ENCODE measurements at places on chromosomes 12 and 14. TPM values are rescaled to one million over a fixed set of nuclear protein-coding genes. Genes with fewer than 3 reads are reported as not detected.

GRCh38 chr12:49897276-49897675 lies 6.4 kb downstream of the FAIM2 start:
- no peak for DNase-seq

DNA sequence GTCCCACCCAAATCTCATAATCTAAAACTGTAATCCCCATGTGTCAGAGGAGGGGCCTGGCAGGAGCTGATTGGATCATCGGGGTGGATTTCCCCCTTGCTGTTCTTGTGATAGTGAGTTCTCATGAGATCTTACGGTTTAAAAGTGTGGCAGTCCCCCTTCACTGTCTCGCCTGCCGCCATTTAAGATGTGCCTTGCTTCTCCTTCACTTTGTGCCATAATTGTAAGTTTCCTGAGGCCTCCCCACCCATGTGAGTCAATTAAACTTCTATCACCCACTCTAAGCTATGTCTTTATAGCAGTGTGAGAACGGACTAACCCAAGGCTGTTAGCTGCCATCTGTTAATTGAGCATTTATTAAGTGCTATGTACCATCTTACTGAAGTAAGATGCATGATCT lies 105.1 kb downstream of the PTPN11 start:
- no peak for DNase-seq

Gene TOMM20L
- not detected for total RNA-seq

GRCh38 chr14:95059126-95059525 lies 98.2 kb downstream of the DICER1 start:
- DNase-seq = no peak

Gene C12orf50
- total RNA-seq = 0.12 TPM

- DNase-seq = no peak
These were observed 79.6 kb downstream of the OTX2 start for GRCh38 chr14:56730538-56731145.

DNA sequence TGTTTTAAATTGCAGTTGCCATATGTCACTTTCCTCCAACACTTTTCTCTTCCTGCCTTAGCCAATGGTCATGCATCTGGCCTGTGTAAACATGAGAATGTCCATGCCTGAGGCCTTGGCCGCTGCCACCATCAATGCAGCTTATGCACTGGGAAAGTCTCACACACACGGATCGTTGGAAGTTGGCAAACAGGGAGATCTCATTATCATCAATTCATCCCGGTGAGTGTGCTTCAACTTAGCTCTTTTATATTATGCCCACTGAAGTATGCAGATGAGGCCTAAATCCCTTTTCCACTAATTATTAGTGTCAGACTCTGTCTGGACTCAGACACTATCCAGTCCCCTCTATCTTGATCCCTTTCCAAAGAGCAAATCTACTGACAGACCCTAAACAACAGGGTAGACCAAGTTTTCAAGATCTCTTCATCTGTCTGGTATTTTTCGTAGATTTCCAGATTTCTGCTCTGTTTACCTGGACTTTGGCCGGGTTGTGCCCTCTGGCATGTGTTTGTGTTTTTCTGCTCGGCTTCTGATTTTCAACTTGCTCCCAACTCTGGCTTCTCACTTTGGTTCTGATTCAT lies 23.2 kb downstream of the AMDHD1 start:
- no peak for DNase-seq

Gene MIPOL1
- total RNA-seq = 12.3 TPM

- no peak for DNase-seq
These were observed 2.8 kb downstream of the KLRC4 start for GRCh38 chr12:10406725-10407124.

GRCh38 chr12:6970096-6970527 lies 352 bp downstream of the PHB2 start:
- no peak for DNase-seq

Gene SIX4
- 2.5 TPM for total RNA-seq

GRCh38 chr12:4957761-4958160 lies 48.1 kb downstream of the KCNA1 start:
- no peak for DNase-seq

- DNase-seq = no peak
These were observed 8.3 kb upstream of the GNS start for GRCh38 chr12:64767495-64767894.

GRCh38 chr14:50530794-50531365 lies 1.5 kb downstream of the MAP4K5 start:
- no peak for DNase-seq

Gene NELL2
- 12.5 TPM for total RNA-seq

Gene CCDC175
- total RNA-seq = 0.58 TPM

Gene ADSS1
- 49.3 TPM for total RNA-seq

- no peak for DNase-seq
These were observed 673.2 kb downstream of the RERGL start for GRCh38 chr12:17416748-17417147.

Gene C3AR1
- 20.5 TPM for total RNA-seq

Gene C12orf42
- total RNA-seq = not detected

Gene ALDH2
- 259 TPM for total RNA-seq

DNA sequence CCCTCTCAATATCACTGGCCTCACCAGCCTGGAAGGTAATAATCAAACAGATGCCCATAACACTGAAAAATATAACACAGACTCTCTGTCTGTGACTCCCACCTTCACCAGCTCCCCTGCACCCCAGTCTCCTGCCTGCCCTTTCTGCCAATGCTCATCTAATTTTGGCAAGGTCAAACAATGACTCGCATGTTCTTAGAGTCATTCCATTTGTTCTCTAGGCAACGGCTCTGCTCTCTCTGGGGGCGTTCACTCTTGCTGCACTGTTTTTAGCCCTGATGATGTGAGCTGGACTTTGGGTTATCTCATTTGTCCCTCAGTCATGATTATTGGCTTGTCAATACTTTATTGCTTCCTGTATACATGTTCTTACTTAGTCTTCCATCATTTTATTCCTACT lies 691.8 kb downstream of the FLRT2 start:
- DNase-seq = no peak

Gene TAS2R20
- 0.89 TPM for total RNA-seq

Gene MORN3
- 0.69 TPM for total RNA-seq

Gene SPTSSA
- total RNA-seq = 32.7 TPM

GRCh38 chr12:109752117-109753053 lies 38.8 kb downstream of the FAM222A start:
- DNase-seq = no peak

- no peak for DNase-seq
These were observed 1.4 kb downstream of the MEG3 start for GRCh38 chr14:100827101-100828021.

GRCh38 chr12:92566448-92567019 lies 136.3 kb upstream of the PLEKHG7 start:
- DNase-seq = no peak

DNA sequence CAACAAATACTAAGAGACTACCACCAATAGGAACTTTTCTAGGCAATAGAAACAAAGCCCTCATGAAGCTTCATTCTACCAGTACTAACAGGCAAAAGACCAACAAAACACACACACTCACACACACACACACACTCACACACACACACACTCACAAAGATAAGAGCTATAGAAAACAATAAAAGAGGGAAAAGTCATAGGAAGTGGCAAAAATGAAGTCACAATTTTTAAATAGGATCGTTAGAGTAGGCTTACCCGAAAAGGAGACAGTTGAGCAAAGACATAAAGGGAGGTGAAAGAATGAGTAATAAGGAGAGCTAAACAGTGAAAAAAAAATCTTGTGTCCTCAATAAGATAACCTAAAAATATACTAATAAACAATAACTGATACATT lies 66.5 kb downstream of the C2CD5 start:
- DNase-seq = no peak

DNA sequence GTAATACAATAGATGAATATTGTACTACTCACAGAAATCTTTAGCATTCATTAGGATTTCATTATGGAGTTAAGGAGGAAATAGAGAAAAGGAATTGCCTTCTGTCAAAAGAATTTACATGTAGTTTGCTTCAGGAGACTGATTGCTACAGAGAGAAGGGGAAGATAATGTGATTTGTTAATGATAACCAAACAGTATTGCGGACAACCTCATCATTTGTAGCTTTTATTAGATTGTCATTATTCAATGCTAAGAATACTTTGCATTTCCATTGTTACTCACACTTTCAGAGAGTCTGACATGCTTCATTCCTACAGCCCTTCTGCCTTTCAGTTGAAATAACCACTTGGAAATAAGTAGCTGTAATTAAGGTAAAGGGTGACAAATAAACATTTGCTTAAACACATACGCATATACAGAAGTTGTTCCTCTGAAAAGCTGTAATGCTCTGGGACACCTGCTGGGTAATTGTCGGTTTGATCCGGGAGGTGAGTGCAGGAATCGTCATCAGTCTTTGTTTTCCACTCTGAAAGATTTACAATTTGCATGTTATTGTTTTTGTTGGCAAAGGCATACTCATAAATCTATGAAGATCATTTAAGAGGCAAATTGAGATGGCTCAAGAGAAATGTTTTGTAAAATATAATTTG lies 600.2 kb downstream of the TRHDE start:
- DNase-seq = no peak

DNA sequence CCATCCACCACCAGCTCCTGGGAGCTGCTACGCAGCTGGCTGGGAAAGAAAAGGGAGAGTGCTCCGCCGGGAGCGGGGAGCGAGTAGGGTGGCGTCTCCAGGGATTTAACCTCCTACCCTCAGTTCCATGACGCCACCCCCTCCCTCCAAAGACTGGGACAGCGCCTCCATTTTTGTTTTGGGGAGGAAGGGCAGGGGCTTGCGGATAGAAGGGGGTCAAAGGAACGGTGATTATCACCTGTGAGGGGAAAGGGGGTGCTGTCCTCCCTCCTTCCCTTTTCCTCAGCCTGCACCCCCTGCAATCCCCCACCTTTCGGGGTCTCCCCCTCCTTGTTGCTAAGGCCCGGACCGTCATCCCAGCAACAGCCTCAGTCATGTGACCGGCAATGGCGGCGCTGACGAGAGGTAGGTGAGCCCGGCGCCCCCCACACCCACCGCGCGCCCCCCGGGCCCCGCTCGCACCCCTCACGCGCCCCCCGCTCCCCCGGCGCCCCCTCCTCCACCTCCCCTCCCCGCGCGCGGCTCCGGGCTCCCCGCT lies at the start of gene DTX3:
TSS of gene DTX3 (plus strand) at position 371 of the 538 bp plus-strand sequence. CDS start 1,694 bp downstream, outside the sequence.
- no peak for DNase-seq

DNA sequence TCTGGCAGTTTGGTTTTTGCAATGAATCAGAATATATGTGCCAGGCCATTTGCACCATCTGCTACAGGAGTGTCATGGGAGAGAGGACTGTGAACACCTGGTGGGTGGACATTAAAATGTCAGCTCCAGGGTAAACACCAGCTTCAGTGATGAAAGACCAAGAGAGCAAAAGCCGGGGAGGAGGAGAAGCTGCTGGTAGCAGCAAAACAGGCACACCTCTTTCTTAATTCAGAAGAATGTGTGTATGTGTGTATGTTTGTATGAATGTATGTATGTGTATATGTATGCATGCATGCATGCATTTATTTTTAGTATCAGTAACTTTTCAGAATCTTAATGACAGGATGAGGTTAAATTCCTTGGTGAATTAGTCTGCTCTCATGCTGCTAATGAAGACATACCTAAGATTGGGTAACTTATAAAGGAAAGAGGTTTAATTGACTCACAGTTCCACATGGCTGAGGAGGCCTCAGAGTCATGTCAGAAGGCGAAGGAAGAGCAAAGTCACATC lies 357.4 kb upstream of the PRICKLE1 start:
- DNase-seq = no peak

Gene FOXM1
- 2.6 TPM for total RNA-seq

- no peak for DNase-seq
These were observed 196.7 kb downstream of the TTC6 start for GRCh38 chr14:37792124-37792523.

GRCh38 chr12:130711756-130712155 lies 4.3 kb downstream of the RIMBP2 start:
- no peak for DNase-seq
